ENCODE measurements at places on chromosomes 2 and 18.

DNA sequence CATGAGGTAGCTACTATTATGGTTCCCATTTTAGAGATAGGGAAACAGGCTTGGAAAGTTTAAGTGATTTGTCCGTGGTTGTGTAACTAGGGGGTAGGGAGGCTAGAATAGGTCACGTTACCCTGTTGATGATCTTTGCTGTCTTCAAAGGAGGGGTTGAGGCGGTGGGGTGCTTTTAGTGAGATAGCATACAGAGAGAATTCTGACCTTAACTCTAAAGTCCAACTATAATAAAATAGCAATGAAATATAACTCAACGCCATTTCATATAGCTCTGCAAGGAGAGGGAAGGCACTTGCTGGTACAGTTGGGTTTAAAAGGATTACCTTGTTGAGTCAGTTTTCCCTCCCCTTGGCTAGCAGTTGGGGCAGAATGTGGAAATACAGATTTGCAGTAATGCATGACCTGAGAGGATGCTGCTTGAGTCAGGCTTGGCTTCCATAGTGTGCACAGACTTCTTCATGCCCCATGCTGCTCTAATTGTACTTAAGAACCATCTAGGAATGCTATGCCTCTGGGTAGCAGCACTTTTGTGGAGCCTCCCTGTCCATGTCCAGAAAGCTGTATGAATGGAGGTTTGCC is 143.9 kb downstream of the LTBP1 start:
- H3K27ac ChIP-seq = no peak overlapping the region
- H3K4me1 ChIP-seq = no peaks in the 10 kb centered on the region
- no peak overlapping the region for H3K4me3 ChIP-seq
- no peaks in the 10 kb centered on the region for H3K36me3 ChIP-seq

- no peak overlapping the region for H3K27ac ChIP-seq
- no peaks in the 10 kb centered on the region for H3K27me3 ChIP-seq
- DNase-seq = no peak
- no peaks in the 10 kb centered on the region for H3K4me1 ChIP-seq
- H3K36me3 ChIP-seq = no peaks in the 10 kb centered on the region
Measured at GRCh38 chr2:141195087-141195486, 935.7 kb downstream of the LRP1B start.

- H3K36me3 ChIP-seq = no peaks in the 10 kb centered on the region
- no peak overlapping the region for H3K27ac ChIP-seq
- no peak overlapping the region for H3K4me3 ChIP-seq
- DNase-seq = no peak
- no peaks in the 10 kb centered on the region for H3K27me3 ChIP-seq
Measured at GRCh38 chr2:82803307-82803706, 1655.8 kb downstream of the SUCLG1 start.

DNA sequence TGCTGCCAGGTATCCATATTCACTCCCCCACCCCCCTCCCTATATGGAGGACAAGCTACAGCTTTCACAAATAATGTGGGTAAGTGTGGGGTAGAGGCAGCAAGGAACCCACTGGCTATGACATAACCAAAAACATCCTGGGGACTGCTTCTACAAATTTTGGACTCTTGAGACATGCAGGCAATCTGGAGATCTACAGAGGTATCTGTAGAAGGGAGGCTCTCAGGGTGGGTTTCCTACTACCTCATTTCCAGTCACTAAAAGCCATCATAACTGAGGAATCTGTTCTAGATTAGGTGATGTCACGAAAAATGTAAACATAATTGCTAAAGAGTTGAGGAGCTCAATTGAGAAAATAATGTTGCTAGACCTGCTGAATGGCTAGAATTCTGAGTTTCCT is 46.8 kb upstream of the WIPF1 start:
- DNase-seq = no peak
- no peaks in the 10 kb centered on the region for H3K36me3 ChIP-seq
- H3K27me3 ChIP-seq = no peaks in the 10 kb centered on the region
- no peak overlapping the region for H3K4me3 ChIP-seq
- no peaks in the 10 kb centered on the region for H3K4me1 ChIP-seq

GRCh38 chr18:57389271-57389670 is 36.9 kb downstream of the ST8SIA3 start:
- H3K27me3 ChIP-seq = no peaks in the 10 kb centered on the region
- H3K4me3 ChIP-seq = no peak overlapping the region
- no peak overlapping the region for H3K27ac ChIP-seq
- no peak for DNase-seq
- H3K36me3 ChIP-seq = no peaks in the 10 kb centered on the region

- no peaks in the 10 kb centered on the region for H3K36me3 ChIP-seq
- no peak overlapping the region for H3K4me3 ChIP-seq
- peaks cover 95% of the 10 kb centered on the region for H3K27me3 ChIP-seq
- DNase-seq = no peak
- no peaks in the 10 kb centered on the region for H3K4me1 ChIP-seq
Measured at GRCh38 chr2:176164611-176165369, 7.7 kb downstream of the HOXD3 start.
